ENCODE measurements at places on chromosomes 5 and 9. TPM values are rescaled to one million over a fixed set of nuclear protein-coding genes. Genes with fewer than 3 reads are reported as not detected.

Gene HTR4
- not detected for total RNA-seq

Gene CYLC2
- not detected for total RNA-seq

Gene ZFP2
- total RNA-seq = 3.4 TPM

Gene TSSK1B
- total RNA-seq = 0.16 TPM

DNA sequence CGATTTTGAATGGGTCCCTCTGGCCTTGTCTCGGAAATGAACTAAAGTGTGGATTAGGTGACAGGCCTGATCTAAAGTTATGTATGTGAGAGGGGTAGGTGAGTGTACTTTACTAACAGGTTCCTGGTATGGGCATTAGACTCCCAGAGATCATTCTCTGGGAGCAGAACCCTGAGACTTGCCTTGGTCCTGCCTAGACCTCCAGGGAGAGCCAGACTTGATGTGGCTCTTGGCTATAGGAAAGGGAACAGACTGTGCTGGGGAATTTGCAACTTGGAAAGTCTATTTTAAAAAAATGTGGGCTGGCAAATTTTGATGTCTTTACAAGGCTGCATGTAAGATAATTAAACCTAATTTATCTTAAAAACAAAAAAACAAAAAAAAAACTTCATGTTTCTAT is 49.8 kb upstream of the NREP start:
- H3K4me1 ChIP-seq = no peaks in the 10 kb centered on the region
- no peak for DNase-seq
- H3K36me3 ChIP-seq = no peaks in the 10 kb centered on the region
- H3K27me3 ChIP-seq = no peaks in the 10 kb centered on the region
- no peak overlapping the region for H3K4me3 ChIP-seq

GRCh38 chr5:111337133-111337532 is 112.9 kb downstream of the CAMK4 start:
- H3K27me3 ChIP-seq = peaks cover 25% of the 10 kb centered on the region
- no peaks in the 10 kb centered on the region for H3K36me3 ChIP-seq
- no peak overlapping the region for H3K27ac ChIP-seq
- no peaks in the 10 kb centered on the region for H3K4me1 ChIP-seq
- no peak for DNase-seq

DNA sequence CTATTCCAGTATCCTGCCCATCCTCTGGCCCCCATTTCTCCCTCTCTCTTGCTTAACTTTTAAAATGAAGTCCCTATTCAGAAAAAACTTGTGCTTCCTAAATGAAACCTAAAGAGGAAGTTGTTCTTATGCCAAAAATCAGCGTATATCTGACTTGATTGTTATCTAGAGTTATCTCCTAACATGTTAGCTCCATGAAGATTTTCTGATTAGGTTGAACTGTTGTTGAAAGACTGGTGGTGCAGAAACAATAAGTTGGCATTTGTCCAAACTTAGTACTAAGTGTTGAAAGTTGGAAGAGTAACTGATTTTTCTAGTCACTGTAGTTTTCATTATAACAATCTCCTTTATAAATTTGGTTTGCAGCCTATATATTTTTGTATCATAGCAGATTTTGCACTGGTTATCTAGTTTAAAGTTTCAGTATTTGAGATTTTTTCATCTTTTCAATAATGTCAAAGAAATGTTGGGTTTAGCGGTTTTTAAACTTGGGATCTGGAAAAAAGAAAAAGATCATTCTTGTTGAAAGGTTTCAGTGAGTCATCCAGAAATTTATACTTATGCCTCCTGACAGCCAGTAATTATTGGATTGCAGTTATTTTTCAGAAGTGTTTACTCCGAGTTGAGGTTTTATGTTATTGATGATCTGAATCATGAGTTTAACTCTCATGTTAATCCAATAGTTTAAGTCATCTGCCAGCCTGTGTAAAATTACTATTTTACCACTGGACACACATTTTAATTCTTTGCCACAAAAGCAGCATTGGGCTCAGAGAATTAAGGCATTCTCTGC is 60.6 kb downstream of the PAM start:
- DNase-seq = no peak
- no peak overlapping the region for H3K4me3 ChIP-seq
- no peaks in the 10 kb centered on the region for H3K36me3 ChIP-seq
- no peak overlapping the region for H3K27ac ChIP-seq

DNA sequence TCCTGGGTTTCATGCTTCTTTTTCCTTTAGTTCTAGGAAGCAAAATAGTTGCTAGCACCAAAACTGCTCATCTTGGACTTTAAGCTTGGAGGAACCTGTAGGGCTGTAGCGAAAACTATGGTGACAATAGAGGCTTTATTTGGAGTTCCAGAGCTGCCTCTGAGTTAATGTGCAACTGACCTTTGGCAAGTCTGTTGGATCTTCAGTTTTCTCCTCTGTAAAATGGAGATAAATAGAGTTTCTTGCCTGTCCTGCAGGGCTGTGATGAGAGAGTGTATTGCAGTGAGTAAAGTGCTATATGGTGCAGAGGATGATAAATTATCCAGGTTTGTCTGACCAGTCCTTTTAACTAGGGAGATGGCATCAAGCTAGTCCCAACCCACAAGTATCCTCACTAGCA is 417.0 kb downstream of the MAN2A1 start:
- H3K4me1 ChIP-seq = peaks cover 8% of the 10 kb centered on the region
- H3K4me3 ChIP-seq = no peak overlapping the region
- no peak for DNase-seq
- H3K36me3 ChIP-seq = no peaks in the 10 kb centered on the region
- H3K27ac ChIP-seq = no peak overlapping the region

DNA sequence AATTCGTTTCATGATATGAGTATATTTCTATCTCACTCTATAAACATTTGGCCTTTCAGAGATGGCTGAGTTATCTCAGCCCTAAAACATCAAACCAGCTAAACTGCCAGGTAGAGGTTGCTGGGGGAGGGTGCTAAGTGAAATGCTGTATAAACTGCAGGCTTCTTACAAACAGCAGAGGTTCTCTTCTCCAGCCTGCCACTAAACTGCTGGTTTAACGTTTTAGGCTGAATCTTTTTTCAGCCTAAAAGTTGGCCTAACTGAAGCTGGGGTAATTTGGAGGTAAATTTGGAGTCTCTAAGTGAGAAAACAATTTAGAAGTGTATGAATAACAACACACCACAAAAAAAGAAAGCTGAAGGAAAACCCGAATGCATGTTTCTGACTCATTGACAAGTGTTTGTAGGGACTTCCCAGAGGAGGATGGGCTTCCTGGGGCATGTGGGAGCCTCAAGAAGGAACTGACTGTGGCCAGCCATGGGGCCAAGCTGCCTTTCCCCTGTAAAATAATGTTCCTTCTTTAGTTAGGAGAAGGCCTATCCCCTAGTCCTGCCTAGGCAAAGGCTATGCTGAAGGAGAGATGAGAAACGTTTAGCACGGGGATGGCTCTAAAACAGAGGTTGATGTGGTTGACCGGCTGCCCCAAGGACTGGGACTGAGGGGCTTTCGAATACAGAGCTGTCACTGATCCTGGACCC is 44.3 kb downstream of the SLC28A3 start:
- H3K4me1 ChIP-seq = peaks cover 11% of the 10 kb centered on the region
- H3K4me3 ChIP-seq = no peak overlapping the region
- H3K36me3 ChIP-seq = no peaks in the 10 kb centered on the region
- no peaks in the 10 kb centered on the region for H3K27me3 ChIP-seq
- no peak overlapping the region for H3K27ac ChIP-seq
- DNase-seq = no peak

DNA sequence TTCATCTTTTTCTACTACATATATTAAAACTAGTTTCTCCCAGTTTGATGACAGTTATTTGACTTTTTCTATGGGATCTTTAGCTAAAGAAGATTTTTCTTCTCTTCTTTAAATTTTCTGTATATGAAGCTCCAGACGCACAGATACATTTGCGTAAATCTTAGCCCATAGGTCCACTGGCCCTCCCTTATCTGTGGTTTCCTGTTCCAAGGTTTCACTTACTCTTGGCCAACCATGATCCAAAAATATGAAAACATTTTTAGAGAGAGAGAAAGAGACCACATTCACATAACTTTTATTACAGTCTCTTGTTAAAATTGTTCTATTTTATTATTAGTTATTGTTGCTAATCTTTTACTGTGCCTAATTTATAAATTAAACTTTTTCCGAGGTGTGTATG is 270.2 kb upstream of the DAPK1 start:
- no peaks in the 10 kb centered on the region for H3K27me3 ChIP-seq
- H3K4me1 ChIP-seq = peaks cover 4% of the 10 kb centered on the region
- peaks cover 4% of the 10 kb centered on the region for H3K36me3 ChIP-seq
- no peak overlapping the region for H3K27ac ChIP-seq
- H3K4me3 ChIP-seq = no peak overlapping the region

Data from neural crest cell (in vitro differentiated cells).